ENCODE measurements at places on chromosomes 4 and X. TPM values are rescaled to one million over a fixed set of nuclear protein-coding genes. Genes with fewer than 3 reads are reported as not detected.

- DNase-seq, result no peak
Measured at GRCh38 chr4:89784686-89785231, 52.2 kb downstream of the SNCA start.

- no peak for DNase-seq
Measured at GRCh38 chrX:46251755-46252154, 293.5 kb downstream of the ZNF674 start.

DNA sequence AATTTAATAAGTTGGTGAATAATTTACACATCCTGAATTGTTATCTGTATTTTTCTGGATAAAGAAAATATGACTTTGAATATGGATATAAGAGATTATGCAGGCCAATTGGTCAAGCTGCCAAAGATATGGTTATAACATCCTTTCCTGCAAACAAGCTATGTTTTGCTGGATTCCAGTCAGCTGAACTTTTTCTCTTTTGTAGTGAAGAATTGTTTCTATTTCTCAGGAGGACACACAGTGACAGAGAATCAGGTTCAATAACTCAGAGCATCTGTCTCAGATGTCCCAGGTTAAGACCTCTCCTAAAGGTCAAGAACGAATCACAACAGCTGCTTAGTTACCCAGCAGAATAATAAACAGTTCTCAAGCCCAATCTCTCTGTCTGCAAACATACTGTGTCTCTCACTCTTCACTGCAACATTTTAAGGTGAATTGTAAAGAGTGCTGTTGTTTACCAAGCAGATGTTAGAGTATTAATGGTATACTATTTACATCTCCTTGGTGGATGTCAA, 189.5 kb upstream of the ANKRD50 start:
- no peak for DNase-seq

DNA sequence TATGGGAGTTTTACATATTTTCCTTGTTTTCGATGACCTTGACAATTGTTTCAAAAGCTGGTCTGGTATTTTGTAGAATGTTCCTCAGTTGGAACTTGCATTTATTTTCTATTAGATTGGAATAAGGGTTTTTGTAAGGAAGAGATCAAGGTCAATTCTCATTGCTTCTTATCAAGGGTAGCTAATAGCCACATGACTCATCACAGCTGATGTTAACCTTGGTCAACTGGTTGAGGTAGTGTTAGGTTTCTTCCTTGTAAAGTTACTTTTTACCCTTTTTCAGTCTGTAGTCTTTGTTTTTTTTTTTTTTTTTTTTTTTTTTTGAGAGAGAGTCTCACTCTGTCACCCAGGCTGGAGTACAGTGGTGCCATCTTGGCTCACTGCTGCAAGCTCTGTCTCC, 257.2 kb downstream of the SNCA start:
- no peak for DNase-seq

- no peak for DNase-seq
Measured at GRCh38 chrX:143669395-143669794, 33.5 kb upstream of the SLITRK4 start.

- DNase-seq, result no peak
Measured at GRCh38 chr4:142467088-142467487, 379.0 kb downstream of the INPP4B start.

DNA sequence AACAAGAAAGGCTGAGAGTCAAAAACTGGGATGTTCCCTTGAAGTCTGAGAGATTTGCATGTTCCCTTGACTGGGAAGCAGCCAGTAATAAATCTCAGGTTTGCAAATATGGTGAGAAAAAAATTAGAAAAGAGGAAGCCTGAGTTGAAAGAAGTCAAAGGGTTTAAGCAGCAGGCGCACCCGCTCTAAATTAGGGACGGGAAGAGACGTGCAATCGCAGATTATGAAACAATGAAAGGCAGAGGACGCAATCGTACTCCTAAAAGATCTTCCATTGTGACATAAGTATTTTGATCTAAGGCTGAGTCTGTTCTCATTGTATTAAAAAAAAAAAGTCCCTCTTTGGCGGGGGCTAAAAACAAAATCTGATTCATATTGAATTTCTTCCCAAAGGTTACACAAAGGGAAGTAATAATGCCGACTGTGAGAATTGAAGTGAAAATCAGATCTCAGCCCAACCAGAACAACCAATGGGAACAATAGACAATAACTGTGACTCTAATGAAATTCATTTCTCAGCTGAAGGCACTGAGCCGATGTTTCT, 28.2 kb downstream of the SAT1 start:
- no peak for DNase-seq

DNA sequence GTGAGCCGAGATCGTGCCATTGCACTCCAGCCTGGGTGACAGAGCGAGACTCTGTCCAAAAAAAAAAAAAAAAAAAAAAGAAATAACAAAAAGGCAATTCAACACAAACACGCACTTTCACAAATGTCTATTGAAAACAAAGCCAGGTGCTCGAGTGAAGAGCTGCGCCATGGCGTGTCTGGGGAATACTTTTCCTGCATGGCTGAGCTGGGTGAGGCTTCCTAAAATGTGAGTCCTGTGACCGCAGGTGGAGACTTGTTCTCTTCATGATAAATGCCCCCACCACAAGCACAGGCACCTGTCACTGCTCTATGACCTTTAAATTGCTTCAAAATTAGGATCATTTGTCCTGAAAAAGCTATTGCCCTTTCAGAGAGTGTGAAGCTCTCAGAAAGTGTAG, 4.0 kb upstream of the ABLIM2 start:
- no peak for DNase-seq

- DNase-seq, result no peak
Measured at GRCh38 chrX:110012818-110013485, 10.0 kb downstream of the TMEM164 start.

- DNase-seq, result no peak
Measured at GRCh38 chr4:152052451-152053057, 291.7 kb upstream of the GATB start.

DNA sequence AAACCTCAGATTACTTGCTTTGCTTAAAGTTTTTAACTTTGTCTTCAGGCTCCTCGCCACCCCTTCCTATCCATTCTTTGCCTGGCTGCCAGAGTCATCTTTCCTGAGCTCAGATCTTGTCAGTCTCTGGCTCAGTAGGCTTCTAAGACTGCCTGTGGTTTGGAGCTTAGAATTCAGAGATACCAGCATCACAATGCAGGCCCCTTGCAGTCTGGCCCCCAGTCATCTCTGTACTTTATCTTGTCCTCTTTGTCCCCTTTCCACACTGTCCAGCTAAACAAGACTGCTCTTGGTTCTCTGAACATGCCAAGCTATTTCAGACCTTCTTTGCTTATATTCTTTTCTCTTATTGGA, 3.0 kb downstream of the KIAA0232 start:
- no peak for DNase-seq

DNA sequence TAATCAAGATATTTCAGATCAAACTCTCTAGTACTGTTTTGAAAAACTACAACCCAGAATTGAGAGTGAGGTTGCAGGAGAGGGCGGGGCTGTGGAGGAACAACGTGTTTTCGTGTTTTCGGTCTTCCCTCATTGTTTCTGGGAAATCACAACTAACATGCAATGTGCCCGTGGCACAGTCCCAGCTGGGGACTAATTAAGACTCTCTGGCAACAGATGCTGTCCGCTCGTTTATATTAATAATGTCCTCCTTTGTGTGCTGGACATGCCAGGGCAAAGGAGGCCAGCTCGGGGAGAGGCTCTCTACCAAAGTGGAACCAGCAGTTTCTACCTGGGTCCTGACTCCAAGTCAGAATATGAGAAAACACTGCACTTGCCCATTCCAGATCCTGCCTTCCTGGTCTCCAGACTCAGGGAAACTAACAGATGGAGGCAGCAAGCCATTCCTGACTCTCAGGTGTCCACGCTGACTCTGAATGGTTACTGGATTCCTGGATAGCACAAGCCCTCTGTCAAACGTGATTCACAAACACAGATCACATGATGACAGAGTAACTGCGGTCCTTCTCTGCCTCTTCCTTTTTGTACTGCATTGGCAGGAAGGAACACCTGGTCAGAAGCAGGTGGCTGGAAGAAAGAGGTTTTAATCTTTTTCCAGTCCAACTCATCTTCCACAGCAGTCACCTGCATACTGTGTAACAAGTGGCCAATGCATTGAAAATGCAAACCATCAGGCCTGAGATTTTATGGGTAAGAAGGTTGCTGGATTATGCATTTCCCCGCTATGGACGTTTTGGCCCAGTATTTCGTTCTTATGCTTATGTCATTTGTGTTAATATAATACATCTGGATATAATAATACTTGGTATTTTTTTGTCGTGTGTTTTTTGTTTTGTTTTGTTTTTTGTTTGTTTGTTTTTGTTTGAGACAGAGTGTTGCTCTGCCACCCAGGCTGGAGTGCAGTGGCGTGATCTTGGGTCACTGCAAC, 65.0 kb downstream of the COQ2 start:
- DNase-seq, result peak; percentile 59

DNA sequence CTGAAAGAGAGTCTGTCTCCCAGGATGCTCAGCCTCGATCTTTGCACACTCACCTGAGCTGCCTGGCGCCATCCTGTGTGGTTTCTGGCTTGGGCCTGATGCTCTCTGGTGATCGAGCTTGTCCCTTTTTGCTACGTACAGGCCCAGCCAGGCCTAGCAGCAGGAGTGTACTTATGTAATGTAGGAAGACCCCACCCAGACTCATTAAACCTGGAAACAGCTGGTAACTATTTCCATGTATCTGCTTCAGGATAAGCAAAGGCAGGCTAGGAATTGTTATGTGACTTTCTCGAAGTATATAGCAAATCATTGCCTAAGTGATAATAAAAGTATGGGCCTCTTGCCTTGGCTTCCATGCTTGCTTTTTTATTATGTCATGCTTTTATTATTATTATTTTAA, 18.6 kb upstream of the ARSJ start:
- DNase-seq, result no peak

DNA sequence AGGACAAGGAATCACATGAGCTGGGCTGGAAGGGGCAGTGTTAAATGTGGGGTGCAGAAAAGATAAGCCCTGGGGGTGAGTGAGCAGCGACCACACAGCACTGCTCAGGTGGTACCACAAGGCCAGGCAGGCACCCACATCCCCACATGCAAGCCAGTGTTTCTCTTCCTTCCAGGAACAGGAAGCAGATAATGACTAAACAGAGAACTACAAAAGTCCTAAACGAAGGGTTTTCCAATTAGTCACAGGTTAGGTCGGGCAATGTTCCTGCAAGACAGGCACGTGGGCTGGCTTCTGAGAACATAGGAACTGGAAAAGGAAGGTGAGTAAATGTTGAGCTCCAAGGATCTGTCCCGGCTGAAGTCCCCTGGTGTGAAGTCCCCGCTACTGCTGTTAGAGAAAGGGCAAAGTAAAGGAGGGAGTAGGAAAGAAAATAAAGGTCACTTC, 19.5 kb downstream of the RELL1 start:
- DNase-seq, result peak; percentile 58

DNA sequence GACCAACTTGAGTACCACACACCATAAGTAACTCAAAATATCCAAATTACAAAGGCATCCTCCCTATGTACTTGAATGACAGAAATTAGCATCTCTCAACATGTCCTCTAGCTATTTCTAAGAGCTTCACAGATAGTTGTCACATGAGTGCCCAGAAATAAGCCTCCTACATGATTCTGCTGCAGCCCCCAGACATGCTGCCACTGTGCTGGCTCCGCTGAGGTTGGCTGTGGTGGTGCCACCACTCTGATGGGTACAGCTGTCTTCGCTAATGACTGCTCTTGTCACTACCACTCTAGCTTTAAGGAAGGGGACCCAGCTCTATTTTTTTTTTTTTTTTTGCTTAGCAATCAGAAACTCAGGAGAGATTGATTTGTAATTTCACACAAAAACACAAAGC, 256.0 kb downstream of the GRXCR1 start:
- DNase-seq, result no peak

- DNase-seq, result no peak
Measured at GRCh38 chr4:184769141-184769765, 35.4 kb upstream of the CENPU start.

- no peak for DNase-seq
Measured at GRCh38 chrX:32987142-32987541, 224.2 kb downstream of the DMD start.

DNA sequence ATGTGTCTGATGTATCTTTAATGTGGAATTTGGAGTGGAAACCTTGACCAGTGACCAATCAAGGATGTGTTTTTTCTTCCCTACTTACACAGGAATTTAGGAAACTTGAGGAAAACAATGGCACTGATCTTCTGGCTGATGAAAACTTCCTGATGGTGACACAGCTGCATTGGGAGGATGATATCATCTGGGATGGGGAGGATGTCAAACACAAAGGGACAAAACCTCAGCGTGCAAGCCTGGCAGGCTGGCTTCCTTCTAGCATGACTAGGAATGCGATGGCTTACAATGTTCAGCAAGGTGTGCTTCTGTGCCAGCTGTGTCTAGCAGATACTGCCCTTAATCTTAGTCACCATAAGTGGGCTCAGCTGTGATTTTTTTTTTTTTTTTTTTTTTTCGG, 12.6 kb downstream of the TAF1 start:
- DNase-seq, result no peak

GRCh38 chr4:85149676-85150075, 183.2 kb upstream of the WDFY3 start:
- no peak for DNase-seq

GRCh38 chr4:161856711-161857326, 307.0 kb downstream of the FSTL5 start:
- no peak for DNase-seq

GRCh38 chr4:29619168-29619567, 1101.0 kb upstream of the PCDH7 start:
- DNase-seq, result no peak

GRCh38 chr4:110737931-110738330, 115.1 kb upstream of the PITX2 start:
- no peak for DNase-seq

- no peak for DNase-seq
Measured at GRCh38 chr4:71694961-71695360, 88.9 kb downstream of the GC start.

DNA sequence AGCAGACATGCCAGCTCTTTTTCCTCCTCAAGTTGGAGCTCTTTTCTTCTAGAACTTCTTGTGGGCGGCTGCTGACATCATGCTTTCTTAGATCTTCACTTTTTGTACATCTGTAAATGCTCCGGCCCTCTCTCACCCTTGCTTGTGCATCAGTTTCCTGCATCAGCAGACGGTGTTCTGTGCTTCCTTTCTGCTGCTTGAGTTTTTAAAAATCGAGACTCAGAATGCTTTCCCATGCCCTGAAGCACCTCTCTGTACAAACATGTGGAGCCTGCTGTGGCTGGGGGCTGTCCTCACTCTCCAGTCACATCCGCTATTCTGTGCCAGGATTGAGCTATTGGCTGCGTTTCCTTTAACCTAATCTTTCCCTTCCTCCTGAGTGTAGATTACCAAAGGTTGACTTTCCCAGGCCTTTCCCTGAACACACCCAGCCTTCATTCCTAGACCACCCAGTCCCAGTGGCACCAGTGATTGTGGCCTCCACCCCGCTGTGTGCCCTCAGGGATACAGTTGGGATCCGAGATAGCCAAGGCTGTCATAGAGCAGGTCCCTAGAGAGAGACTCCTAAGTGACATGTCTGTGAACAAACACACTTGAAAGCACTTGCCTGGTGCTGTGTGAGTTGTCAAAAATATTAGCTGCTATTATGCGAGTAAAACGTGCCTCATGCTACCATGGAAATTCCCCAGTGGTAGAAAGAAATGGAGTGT, 41.9 kb downstream of the TNIP2 start:
- DNase-seq, result no peak

Gene MGAT4D
- not detected for total RNA-seq

Gene ATP1B4
- total RNA-seq, result not detected

Gene PRR27
- not detected for total RNA-seq

Gene MAGED4B
- 2.9 TPM for total RNA-seq

Gene GC
- not detected for total RNA-seq

Gene HHIP
- total RNA-seq, result not detected

Gene USP51
- 3.9 TPM for total RNA-seq

Gene PNMA6A
- total RNA-seq, result 0.16 TPM

Gene F8A1
- total RNA-seq, result 7.5 TPM
